ENCODE measurements at places on chromosomes 16 and 17. TPM values are rescaled to one million over a fixed set of nuclear protein-coding genes. Genes with fewer than 3 reads are reported as not detected.

FZD2 gene
- 0.10 TPM for total RNA-seq

- H3K4me3 ChIP-seq = no peak overlapping the region
- H3K27ac ChIP-seq = no peak overlapping the region
- H3K27me3 ChIP-seq = no peaks in the 10 kb centered on the region
- peaks cover 55% of the 10 kb centered on the region for H3K4me1 ChIP-seq
- DNase-seq = no peak
Observed at GRCh38 chr16:53058441-53058840, 3.6 kb downstream of the CHD9 start.

TMEM256 gene
- total RNA-seq = 77.0 TPM

GRCh38 chr17:42517516-42517915 lies 18.5 kb upstream of the NAGLU start:
- H3K4me3 ChIP-seq = no peak overlapping the region
- DNase-seq = peak; percentile 84
- H3K27me3 ChIP-seq = peaks cover 26% of the 10 kb centered on the region
- no peaks in the 10 kb centered on the region for H3K36me3 ChIP-seq

CCL11 gene
- not detected for total RNA-seq

DNA sequence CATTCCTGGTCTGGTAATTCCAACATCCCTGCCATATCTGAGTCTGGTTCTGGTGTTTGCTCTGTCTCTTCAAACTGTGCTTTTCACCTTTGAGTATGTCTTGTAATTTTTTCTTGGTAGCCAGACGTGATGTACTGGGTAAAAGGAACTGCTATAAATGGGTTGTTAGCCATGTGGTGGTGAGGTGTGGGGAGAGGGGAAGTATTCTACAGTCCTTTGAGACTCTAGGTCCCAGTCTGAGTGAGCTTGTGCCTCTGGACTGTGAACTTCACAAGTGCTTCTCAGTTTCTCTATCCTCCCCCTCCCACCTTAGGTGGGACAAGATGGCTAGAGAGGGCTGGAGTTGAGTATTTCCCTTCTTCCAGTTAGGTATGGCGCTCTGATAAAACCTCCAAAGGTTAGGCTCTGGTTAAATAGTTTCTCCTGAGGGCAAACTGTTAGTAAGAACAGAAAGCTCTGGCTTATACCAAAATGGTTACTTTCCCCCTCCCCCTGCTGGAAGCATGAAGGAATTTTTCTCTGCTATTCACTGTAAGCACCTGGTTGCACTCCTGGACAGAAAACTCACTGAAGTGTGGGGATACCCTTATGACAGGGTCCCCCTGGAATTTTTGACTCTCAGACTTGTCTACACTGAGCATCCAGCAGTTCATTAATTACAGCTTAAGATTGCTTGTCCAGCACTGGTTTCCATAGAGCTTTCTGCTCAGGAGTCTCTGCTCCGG lies 87.8 kb downstream of the MARCHF10 start:
- H3K36me3 ChIP-seq = no peaks in the 10 kb centered on the region
- DNase-seq = no peak
- no peak overlapping the region for H3K27ac ChIP-seq
- H3K4me3 ChIP-seq = no peak overlapping the region
- peaks cover 16% of the 10 kb centered on the region for H3K4me1 ChIP-seq

GRCh38 chr17:17224137-17224536 lies 12.8 kb downstream of the FLCN start:
- H3K4me1 ChIP-seq = no peaks in the 10 kb centered on the region
- peaks cover 68% of the 10 kb centered on the region for H3K36me3 ChIP-seq
- no peak overlapping the region for H3K4me3 ChIP-seq
- no peak for DNase-seq

GRCh38 chr16:50210266-50211038 lies 55.9 kb upstream of the ADCY7 start:
- DNase-seq = peak; percentile 76
- H3K27ac ChIP-seq = peak overlapping the region; percentile 4
- H3K4me1 ChIP-seq = peaks cover 35% of the 10 kb centered on the region
- H3K27me3 ChIP-seq = no peaks in the 10 kb centered on the region
- peaks cover 20% of the 10 kb centered on the region for H3K36me3 ChIP-seq

- DNase-seq = peak; percentile 84
- H3K4me3 ChIP-seq = peak overlapping the region; percentile 82
- peaks cover 57% of the 10 kb centered on the region for H3K4me1 ChIP-seq
- peak overlapping the region; percentile 94 for H3K27ac ChIP-seq
- H3K36me3 ChIP-seq = peaks cover 54% of the 10 kb centered on the region
- H3K27me3 ChIP-seq = no peaks in the 10 kb centered on the region
Observed at GRCh38 chr17:7308625-7309433, 1.4 kb downstream of the EIF5A start.

DNA sequence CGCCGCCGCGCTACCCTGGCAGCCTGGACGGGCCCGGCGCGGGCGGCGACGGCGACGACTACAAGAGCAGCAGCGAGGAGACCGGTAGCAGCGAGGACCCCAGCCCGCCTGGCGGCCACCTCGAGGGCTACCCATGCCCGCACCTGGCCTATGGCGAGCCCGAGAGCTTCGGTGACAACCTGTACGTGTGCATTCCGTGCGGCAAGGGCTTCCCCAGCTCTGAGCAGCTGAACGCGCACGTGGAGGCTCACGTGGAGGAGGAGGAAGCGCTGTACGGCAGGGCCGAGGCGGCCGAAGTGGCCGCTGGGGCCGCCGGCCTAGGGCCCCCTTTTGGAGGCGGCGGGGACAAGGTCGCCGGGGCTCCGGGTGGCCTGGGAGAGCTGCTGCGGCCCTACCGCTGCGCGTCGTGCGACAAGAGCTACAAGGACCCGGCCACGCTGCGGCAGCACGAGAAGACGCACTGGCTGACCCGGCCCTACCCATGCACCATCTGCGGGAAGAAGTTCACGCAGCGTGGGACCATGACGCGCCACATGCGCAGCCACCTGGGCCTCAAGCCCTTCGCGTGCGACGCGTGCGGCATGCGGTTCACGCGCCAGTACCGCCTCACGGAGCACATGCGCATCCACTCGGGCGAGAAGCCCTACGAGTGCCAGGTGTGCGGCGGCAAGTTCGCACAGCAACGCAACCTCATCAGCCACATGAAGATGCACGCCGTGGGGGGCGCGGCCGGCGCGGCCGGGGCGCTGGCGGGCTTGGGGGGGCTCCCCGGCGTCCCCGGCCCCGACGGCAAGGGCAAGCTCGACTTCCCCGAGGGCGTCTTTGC lies 3.1 kb downstream of the HIC1 start:
- H3K27me3 ChIP-seq = peaks cover 6% of the 10 kb centered on the region
- H3K4me1 ChIP-seq = peaks cover 42% of the 10 kb centered on the region
- no peak for DNase-seq
- H3K27ac ChIP-seq = peak overlapping the region; percentile 47

GRCh38 chr16:54437921-54438320 lies 151.3 kb upstream of the IRX3 start:
- H3K27me3 ChIP-seq = no peaks in the 10 kb centered on the region
- H3K4me1 ChIP-seq = no peaks in the 10 kb centered on the region
- H3K27ac ChIP-seq = no peak overlapping the region
- H3K36me3 ChIP-seq = no peaks in the 10 kb centered on the region
- no peak overlapping the region for H3K4me3 ChIP-seq
- DNase-seq = no peak

- no peak overlapping the region for H3K4me3 ChIP-seq
- H3K4me1 ChIP-seq = peaks cover 10% of the 10 kb centered on the region
- H3K36me3 ChIP-seq = peaks cover 3% of the 10 kb centered on the region
- DNase-seq = no peak
Observed at GRCh38 chr16:8729779-8730334, 55.4 kb downstream of the ABAT start.

DNA sequence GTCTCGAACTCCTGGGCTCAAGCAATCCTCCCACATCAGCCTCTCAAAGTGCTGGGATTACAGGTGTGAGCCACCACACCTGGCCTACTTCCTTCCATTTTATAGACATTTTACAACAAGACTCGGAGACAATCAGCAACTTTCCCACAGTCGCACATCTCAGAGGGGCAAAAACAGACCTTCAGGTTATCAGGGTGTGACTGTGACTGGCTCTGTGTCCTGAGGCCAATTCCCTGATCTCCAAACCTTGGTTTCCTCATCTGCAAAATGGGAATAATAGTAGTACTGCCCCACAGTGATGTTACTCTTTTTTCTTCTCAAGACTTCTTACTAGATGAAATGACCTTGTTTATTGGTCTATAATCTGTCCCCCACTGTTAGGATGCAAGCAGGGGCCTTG lies 10.8 kb upstream of the KCNH6 start:
- no peaks in the 10 kb centered on the region for H3K36me3 ChIP-seq
- peaks cover 4% of the 10 kb centered on the region for H3K27me3 ChIP-seq
- no peaks in the 10 kb centered on the region for H3K4me1 ChIP-seq
- no peak for DNase-seq

DNA sequence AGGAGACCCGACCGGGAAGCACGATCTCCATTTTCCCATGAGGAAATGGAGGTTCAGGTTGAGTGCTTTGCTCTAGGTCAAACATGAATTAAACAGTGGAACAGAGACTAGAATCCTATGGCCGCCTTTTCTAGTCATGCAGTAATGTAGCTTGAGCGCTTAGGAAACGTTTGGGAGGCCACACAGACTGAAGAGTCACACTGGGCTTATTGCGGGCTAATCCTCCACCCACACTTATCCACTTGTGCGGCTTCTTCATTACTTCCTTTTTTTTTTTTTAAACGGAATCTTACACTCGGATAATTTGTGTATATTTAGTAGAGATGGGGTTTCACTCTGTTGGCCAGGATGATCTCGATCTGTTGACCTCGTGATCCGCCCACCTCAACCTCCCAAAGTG lies 26.0 kb downstream of the CACNG3 start:
- no peaks in the 10 kb centered on the region for H3K36me3 ChIP-seq
- H3K27me3 ChIP-seq = peaks cover 17% of the 10 kb centered on the region
- no peak overlapping the region for H3K4me3 ChIP-seq
- no peak for DNase-seq

DNA sequence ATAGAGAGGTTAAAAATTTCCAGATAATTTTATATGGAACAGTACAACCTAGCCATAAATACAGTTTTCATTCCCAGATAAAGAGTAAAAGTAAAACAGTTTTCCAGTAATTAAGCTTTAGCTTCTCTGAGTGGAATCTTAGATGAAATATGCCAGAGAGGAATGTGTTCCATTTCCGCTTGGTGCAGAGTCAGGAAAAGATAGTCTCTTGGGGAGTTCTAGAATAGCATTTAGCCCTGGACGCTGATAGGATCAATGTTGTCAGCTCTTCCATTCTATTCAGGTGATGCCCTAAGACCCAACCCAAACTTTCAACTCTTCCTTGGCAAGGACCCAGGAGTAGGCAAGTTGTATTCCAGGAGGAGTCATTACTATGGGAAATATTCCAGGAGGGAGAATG lies 30.9 kb upstream of the ABCA3 start:
- peaks cover 30% of the 10 kb centered on the region for H3K27me3 ChIP-seq
- H3K36me3 ChIP-seq = no peaks in the 10 kb centered on the region
- no peak overlapping the region for H3K27ac ChIP-seq
- DNase-seq = no peak
- no peak overlapping the region for H3K4me3 ChIP-seq

GRCh38 chr16:11621920-11622651 lies 35.4 kb upstream of the LITAF start:
- peak overlapping the region; percentile 97 for H3K27ac ChIP-seq
- peaks cover 76% of the 10 kb centered on the region for H3K4me1 ChIP-seq

CCL3 gene
- 112 TPM for total RNA-seq

ALOXE3 gene
- total RNA-seq = not detected

ICAM2 gene
- 122 TPM for total RNA-seq

DNA sequence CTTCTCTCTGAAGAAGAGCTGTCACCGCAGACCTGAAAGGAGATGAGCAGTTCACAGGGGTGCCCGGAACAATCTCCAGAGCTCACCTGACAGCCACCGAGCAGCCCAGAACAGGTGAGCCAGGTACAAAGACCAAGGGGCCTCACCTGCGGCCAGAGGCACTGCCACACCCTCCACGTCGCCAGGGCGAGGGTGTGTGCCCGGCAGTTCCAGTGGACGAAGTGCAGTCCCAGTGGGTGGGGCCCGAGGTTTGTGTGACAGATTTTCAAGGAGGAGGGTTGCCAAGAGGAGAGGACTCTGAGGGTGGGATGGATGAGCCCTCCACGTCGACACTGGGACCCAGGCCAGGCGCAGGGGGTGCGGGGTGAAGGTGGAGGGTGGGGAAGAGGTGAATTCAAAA lies 61.7 kb downstream of the SMPD3 start:
- H3K4me1 ChIP-seq = peaks cover 7% of the 10 kb centered on the region
- DNase-seq = no peak
- H3K27ac ChIP-seq = no peak overlapping the region
- H3K27me3 ChIP-seq = peaks cover 20% of the 10 kb centered on the region
- no peaks in the 10 kb centered on the region for H3K36me3 ChIP-seq

DNA sequence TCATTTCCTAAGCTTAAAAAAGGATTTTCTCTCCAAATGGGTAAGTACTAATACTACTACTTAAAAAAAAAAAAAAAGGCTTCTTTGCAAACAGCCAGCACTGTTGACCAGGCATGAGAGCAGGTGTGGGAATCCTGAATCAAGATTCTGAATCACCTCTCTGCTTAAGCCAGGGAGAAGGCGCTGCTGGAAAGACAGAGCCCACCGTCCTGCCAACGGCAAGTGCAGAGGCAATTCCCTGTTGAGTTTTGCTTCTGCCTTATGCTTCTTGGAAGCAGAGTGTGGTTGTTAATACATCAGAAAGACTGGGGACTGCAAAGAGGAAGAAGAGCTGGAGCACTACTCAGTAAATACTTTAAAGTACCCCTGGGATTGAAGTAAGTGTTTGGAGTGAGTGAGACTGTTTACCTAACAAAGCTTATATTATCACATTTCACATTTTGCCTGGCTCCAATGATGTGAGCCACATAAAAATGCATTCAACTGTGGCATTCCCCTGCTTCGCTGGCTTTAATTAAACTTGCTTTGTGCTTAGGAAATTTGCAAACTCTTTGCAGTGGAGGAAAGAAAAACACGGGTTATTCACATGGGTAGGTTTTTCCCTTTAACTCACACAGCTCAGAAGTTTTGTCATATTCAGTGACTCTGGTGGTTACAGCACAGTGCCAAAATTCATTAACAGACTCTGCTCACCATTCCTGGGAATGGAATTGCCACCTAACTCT lies 86.0 kb upstream of the KIF2B start:
- H3K27me3 ChIP-seq = no peaks in the 10 kb centered on the region
- no peaks in the 10 kb centered on the region for H3K4me1 ChIP-seq
- no peaks in the 10 kb centered on the region for H3K36me3 ChIP-seq

DNA sequence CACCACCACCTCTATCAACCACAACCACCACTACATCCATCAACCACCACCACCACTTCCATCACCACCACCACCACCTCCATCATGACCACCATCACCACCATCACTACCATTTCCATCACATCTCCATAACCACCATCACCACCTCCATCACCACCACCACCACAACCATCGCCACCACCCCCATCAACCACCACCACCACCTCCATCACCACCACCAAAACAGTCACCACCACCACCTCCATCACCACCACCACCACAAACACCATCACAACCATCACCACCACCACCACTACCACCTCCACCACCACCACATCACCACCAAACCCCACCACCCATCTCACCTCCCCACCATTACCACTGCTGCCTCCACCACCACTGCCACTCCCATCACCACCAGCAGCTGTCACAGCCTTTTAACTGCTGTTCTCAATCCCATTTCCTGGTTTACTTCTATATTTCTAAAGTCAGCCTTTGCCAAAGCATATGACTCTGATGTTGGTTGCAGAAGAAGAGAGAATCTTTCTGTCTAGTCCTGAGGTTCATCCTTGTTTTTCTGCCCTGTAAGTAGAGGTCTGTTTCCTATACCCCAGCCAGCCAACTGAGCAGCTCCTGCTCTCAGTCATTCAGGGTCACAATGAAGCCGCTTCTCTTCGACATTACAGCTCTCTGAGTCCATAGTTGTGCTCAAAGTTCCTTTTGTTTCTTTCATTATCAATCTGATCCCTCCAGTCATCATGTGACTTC lies 14.0 kb downstream of the MARCHF10 start:
- peak overlapping the region; percentile 3 for H3K27ac ChIP-seq
- no peaks in the 10 kb centered on the region for H3K36me3 ChIP-seq
- H3K4me3 ChIP-seq = peak overlapping the region; percentile 35
- H3K27me3 ChIP-seq = peaks cover 9% of the 10 kb centered on the region

All from activated CD4-positive, alpha-beta memory T cell treated with anti-CD3 and anti-CD28 coated beads, Interleukin-2, amount 10 ng/mL, durations not matched to agents 7 days and 5 days (primary cell).